Amygdala (tissue), 56 donors: ENCODE measurements at places on chromosomes 16 and 17.

- no peak for DNase-seq
Measured at GRCh38 chr16:13139661-13140241, 238.4 kb downstream of the SHISA9 start.

DNA sequence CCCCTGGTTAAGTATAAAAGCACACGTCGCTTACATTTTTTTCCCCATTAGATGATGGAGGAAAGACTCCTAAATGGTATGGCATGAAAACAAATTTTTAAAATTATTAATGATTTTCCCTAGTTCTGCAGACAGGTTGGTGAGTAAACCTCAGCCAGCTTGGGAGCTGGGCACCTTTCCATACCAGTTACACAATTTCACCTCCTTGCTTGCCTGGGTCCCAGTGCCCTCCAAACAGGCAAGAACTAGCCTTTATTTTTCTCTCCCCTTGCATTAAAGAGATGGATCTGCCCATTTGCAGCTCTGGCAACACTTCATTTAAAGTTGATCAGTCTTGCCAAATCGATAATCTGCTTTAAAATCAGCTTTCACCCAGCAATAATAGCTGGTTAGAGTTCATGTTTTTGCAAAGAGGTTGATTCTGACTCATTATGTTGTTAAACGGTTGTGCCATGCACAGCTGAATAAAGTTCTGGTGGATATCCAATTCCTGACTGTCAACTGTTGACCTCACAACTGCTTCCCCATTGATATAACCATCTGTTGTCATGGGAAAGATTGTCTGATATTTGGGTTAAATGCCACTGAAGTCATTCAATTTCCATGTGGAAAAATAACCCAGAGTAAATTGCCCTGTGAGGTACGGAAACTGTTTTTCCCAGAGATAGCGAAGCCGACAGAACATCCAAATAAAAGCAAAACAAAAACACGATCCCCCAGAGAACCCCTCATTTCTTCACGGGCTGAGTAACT lies 1.3 kb downstream of the C17orf58 start:
- no peak for DNase-seq

- DNase-seq: no peak
Measured at GRCh38 chr17:68518063-68518815, 6.0 kb downstream of the PRKAR1A start.

DNA sequence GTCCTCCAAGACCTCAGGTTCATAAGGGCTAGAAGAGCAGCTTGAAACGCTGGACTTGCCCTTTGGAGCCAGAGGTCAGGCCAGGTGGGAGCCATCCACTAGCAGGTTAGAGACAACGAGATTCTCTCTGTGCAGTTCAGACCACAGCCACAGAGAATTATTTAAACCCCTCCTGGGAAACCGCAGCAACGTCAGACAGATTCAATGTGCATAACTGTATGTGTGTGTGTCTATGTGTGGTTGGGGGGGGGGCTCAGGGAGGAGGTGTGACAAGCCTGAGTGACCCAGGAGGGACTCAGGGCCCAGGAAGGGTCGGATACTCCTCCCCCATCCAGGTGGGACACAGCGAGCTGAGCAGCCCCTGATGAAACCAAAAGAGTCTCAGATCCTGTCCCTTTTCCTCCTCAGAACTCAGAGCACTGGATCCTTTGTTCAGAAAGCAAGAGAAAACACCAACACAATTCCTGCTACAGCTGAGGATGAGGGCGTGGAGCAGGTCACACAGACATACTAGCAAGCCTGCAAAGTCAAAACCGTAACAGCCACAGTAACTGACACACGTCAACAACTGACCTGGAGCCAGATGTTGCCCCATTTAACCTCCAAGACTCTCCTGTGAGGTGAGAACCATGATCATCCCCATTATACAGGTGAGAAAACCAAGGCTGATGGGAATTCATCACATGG lies 66.8 kb downstream of the XYLT1 start:
- no peak for DNase-seq

GRCh38 chr17:46984892-46985291 lies 5.8 kb upstream of the RPRML start:
- DNase-seq: no peak

GRCh38 chr16:819336-820043 lies 19.0 kb upstream of the GNG13 start:
- DNase-seq: no peak

GRCh38 chr16:66007717-66008116 lies 358.8 kb upstream of the CDH5 start:
- no peak for DNase-seq

DNA sequence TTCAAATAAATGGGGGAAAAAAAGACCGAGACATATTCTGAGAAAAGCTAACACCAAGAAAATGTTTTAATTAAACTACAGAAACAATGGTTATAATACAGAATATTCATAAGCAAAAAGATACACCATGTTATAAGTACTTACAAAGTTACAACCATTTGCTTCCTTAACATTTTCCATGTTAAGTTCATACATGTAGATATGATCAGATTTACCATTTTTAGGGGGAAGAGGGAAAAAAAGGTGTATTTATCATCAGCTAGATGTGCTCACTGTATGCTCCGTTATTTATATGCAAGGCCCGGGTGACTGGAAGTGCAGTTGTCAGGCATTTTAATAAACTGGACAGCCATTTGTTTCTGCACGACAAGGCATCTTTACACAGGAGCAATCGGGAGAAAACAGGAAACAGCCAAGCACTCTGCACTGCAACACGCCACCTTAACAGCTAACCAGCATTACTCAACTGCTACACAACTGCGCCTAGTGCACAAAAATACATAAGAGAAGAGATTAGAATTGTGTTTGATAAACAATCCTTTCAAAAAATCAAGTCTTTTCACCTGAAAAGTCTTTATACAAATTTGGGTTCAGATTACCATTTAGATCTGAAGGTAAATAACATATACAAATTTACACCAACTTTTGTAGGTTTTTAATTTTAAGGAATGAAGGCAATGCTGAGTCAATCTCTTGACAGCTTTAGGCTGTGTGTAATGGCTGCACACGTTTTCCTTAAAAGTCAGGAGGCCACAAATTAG lies 2.9 kb downstream of the SRSF2 start:
- no peak for DNase-seq

- DNase-seq: no peak
Measured at GRCh38 chr16:55760310-55761001, 72.4 kb downstream of the CES1 start.

GRCh38 chr16:3952737-3953131 lies 72.2 kb upstream of the CREBBP start:
- no peak for DNase-seq

DNA sequence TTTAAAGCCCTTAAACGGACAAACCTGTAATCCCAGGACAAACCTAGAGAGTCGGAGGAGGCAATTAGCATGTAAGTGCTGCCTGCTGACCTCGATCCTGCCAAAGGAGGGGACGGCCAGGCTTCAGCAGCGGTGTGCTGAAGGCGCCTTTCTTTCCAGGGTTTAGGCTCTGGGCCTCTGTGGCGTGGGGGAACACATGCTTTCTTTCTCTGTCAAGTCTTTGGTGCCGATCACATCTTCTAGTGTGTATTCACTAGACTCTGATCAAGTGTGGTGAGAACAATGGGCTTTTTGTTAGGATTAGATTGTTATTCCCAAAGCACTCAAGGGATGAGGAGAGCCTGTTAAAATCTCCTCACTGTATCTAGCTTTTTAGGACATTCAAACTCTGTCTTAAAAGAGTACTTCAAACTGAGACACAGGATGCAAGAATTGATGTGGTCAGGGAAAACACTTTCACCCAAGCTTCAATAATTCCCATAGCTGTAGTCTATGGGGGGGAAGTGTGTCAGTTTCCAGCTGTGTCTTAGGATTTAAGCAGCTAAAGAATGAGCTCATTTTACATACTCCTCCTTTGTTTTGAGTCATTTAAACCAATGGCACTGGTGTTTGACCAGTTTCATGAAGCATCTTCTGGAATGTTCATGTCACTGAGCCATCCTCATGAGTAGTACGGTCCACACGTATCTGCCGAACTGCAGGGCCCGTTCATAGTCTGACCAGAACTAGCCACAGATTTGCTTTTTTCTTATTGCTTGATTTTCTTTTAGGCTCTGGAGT lies 51.2 kb downstream of the RPA1 start:
- DNase-seq: peak; percentile 13

GRCh38 chr17:75511270-75511609 lies 4.1 kb downstream of the CASKIN2 start:
- DNase-seq: no peak

GRCh38 chr17:21285164-21286065 lies 904 bp downstream of the MAP2K3 start:
- DNase-seq: no peak

DNA sequence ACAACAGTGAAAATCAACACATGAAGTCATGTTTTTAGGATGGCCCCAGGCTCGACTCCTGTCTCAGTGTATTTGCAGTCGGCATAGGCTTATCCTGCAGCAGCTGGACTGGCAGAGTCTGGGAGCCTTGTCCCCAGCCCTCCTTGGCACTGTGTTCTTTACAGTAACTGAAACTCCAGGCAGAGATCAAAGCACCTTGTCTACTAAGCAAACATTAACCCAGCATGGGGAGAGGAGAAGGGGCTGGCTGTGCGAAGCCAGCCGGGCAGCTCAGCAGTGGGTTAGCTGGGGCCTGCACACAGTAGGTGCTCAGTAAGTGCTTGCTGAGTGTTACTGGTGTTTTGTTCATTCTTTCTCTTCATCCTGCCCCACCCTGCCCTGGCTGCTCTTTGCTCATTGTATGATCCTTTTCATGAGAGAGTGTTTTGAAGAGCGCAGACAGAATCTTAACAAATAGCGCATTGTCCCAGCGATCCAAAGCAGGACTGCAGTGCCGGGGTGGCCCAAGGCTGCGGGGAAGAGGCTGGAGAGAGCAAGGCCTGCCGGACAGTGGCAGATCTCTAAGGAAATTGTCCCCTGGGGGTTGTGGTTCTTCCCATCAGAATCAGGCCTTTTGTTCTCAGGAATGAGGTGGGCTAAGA lies 23.5 kb upstream of the ITGB4 start:
- peak; percentile 71 for DNase-seq

DNA sequence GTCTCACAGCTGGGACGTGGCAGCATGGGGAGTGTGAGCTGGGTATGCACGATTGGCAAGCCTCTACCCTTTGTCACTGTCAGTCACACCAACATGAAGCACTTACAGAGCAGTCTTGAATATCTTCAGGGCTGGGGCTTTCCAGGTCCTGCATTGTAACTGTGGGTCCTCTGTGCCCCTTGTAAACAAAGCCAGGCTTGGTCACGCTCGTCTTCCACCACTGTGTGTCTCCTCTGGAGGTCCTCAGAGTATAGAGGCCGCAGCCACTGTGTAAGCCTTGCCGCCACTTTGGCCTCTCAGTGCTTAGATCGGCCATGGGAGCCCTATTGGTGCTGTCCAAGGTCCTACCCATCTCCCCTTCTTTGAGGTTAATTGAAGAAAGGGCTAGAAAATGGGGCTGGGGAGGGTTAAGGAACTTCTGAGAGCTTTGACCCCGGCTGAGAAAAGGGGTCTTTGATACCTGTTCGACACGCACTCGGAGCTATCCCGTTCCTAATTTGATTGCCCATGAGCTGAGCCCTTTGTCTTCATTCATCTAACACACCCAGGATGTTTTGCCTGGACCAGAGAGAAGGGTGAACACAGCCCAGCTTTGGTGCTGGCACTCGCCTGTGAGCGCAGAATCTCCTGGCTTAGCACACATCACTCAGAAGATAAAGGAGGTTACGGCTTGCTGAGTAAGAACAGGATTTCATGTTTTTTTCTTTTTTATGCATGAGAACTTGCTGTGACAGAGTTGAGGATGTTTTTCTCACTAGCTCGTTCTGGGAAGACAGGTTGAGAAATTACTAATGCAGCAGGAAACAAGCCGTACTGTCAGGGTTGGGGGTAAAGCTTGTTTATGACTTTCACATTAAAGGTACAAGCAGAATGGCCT lies 267.9 kb downstream of the CPPED1 start:
- no peak for DNase-seq

DNA sequence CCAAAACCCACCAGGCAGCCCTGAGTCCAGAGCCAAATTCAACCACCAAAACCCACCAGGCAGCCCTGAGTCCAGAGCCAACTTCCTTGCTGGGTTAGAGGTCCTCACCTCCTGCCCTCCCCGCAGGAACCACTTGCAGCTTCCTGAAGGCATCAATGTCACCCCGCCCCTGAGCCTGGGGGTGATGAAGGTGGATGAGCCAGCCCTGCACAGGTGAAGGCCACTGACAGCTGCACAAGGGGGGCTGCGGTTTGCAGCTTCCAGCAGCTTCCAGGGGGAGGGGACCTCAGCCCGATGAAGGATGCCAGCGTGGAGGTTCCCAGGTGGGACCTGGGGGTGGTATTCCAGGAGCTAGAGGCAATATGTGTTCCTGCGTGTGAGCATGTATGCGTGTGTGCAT lies 7.6 kb upstream of the CSNK1D start:
- no peak for DNase-seq

GRCh38 chr17:73060721-73061120 lies 31.8 kb downstream of the SLC39A11 start:
- no peak for DNase-seq

DNA sequence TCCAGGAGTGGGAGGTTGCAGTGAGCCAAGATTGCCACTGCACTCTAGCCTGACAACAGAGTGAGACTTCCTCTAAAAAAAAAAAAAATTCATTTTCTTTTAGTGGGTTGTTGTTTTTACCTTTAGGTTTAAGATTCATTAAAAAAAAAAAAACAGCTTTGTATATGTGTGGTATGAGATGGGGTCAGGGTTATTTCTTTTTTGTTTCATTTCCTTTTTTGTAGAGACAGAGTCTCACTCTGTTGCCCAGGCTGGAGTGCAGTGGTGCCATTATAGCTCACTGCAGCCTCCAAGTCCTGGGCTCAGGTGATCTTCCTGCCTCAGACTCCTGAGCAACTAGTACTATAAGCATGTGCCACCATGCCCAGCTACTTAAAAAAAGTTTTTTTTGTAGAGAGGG lies 47.0 kb downstream of the BCAS3 start:
- no peak for DNase-seq

GRCh38 chr17:80103449-80104085 lies 2.2 kb downstream of the GAA start:
- DNase-seq: no peak

- no peak for DNase-seq
Measured at GRCh38 chr16:80656711-80657150, 115.9 kb downstream of the DYNLRB2 start.

- DNase-seq: no peak
Measured at GRCh38 chr17:65504141-65504540, 57.3 kb downstream of the AXIN2 start.

- DNase-seq: no peak
Measured at GRCh38 chr17:30717291-30718098, 107.0 kb downstream of the CRLF3 start.

- DNase-seq: no peak
Measured at GRCh38 chr16:1327619-1327947, 5.9 kb upstream of the BAIAP3 start.

DNA sequence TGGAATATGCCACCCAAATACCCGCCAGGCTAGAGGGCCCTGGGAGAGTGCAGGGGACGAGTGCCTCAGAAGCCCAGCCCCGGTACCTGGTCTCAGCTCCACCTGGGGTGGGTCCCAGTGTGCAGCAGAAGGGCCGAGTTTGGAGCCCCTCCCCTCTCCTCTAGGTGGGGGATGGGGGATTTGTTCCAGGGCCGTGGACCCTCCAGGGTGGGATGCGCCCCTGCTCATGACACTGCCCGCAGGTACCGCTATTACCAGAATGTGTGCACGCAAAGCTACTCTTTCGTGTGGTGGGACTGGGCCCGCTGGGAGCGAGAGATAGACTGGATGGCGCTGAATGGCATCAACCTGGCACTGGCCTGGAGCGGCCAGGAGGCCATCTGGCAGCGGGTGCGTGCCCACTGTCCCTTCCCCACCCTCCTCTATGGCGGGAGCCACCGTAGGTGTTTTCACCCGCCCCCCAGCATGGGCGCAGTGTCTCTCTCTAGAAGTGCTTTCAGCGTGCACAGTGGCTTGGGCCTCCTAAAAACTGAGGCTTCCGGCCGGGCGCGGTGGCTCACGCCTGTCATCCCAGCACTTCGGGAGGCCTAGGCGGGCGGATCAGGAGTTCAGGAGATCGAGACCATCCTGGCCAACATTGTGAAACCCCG lies 1.2 kb downstream of the NAGLU start:
- no peak for DNase-seq
